ENCODE measurements at places on chromosomes 6 and 20. TPM values are rescaled to one million over a fixed set of nuclear protein-coding genes. Genes with fewer than 3 reads are reported as not detected.

- DNase-seq: no peak
Observed at GRCh38 chr6:138035070-138035469, 72.1 kb downstream of the PERP start.

GRCh38 chr6:108497883-108498282, 62.8 kb upstream of the FOXO3 start:
- no peak for DNase-seq

- DNase-seq: no peak
Observed at GRCh38 chr6:149248693-149249369, 68.7 kb upstream of the TAB2 start.

GRCh38 chr6:137799950-137800568, 67.0 kb upstream of the TNFAIP3 start:
- peak; percentile 40 for DNase-seq

- DNase-seq: no peak
Observed at GRCh38 chr6:120671519-120671918, 662.8 kb downstream of the TBC1D32 start.

DNA sequence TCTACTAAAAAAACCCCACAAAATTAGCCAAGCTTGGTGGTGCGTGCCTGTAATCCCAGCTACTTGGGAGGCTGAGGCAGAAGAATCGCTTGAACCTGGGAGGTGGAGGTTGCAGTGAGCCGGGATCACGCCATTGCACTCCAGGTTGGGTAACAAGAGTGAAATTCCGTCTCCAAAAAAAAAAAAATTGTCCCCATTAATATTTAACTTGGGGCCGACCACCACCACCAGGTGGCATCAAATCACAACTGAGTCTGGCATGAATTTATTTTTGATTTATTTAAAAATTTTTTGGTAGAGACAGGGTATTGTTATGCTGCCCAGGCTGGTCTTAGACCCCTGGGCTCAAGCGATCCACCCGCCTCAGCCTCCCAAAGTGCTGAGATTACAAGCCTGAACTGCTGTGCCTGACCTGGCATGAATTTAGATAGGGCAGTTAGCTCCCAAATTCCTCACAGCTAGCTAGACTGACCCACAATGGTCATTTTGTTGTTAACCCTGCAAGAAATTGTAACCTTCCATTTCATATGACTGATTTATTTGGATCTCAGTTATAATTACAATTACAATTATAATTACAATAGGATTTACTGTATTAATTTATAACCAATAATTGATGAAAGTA, 17.1 kb upstream of the BEND3 start:
- peak; percentile 34 for DNase-seq

DNA sequence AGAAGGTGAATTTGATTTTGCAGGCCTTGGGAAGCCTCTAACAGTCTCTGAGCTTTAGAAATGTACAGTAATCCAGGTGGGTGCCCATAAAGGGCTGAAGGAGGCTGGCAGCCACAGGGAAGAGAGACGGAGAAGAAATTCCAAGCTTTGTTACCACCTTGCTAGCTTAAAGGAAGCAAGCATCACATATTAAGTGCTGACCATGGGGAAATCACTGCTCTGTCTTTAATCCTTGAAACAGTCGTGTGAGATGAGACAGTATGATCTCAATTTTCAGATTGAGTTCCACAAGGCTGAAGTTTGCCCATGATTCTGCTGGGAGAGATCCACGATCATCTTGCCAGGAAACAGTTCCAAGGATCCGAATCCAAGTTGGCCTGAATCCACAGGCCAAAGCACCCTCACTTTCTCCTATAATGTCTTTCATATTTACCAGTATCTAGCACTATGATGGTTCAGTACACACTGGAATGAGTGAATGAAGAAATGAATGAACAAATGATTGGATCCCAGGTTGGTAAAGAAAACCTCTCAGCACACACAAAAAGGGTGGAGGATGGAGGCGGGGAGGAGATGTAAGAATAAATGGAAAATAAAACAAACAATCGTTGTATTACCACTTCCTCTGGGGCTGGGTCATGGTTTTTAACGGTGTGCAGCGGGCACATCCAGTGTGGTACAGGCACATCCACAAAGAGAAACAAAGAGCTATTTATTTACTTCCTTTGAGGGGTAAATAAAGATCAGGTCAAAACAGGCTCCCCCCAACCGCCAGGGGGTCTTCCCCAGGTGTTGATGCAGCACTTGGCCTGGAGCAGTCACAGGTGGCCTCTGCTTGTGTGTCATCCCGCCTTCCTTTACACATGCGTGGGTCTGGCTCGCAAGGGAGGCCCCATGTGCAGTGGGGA, 28.2 kb upstream of the TAF8 start:
- DNase-seq: no peak

GRCh38 chr6:75205776-75206575, at the start of gene COL12A1:
Gene COL12A1, minus strand, starts transcription at chr6:75206053. Its CDS starts 3,261 bp downstream, at chr6:75202792.
- DNase-seq: no peak

- no peak for DNase-seq
Observed at GRCh38 chr6:148800536-148800935, 53.7 kb downstream of the UST start.

DNA sequence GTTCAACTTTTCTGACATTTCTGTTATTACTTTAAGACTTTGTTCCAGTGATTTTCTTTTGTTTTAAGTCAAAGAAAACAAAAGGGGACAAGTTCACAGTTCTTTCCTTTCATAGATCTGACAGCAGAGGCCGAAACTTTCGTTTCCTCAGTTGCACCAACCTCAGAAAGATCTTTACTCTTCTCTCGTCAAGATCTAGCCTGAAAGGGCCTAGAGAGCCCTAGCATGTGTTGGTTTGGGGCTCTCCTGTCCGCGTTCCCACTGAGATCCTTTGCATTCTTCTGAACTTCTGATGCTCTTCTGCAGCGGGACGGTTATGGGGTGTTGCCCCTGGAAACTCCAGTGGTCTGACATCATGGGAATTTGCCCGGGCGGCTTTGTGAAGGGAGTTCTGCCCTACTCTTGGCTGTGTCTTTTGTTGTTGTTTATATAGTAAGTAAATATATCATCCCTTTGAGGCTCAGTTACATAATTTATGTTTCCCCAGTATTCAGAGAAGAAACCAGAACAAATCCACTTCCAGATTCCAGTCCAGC, 129.1 kb downstream of the SASH1 start:
- no peak for DNase-seq

DNA sequence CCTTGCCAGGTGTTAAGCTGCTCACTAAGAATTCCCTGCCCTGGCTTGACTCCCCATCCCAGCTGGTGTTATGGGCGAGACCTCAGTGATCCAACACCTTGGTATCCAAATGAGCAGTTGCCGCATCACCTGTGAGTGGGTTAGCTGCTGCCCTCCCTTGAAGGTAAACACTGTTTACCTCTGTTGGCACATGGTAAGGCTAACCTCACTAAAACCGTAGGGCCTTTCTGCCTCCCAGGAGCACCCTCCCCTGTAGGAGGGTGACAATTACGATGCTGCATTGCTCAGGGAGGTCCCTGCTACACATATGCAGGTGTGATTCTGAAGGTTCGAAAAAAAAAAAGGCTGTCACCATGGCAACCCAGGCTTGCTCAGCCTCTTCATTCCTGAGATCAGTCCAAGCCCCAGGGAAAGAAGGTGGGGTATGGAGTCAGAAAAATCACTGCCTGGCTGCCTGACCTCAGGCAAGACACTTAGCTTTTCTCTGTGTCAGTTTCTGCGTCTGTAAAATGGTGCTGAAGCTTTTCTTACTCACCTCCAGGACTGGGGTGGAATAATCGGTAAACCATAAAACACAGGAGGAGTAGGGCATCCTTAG, 19.5 kb downstream of the PNPLA1 start:
- DNase-seq: no peak

- DNase-seq: no peak
Observed at GRCh38 chr6:43801495-43802181, 31.6 kb downstream of the VEGFA start.

GRCh38 chr6:108247965-108248536, 12.8 kb downstream of the SNX3 start:
- no peak for DNase-seq

- peak; percentile 75 for DNase-seq
Observed at GRCh38 chr6:140537834-140538705, 1163.6 kb upstream of the CITED2 start.

- no peak for DNase-seq
Observed at GRCh38 chr6:84042603-84043002, 9.0 kb downstream of the MRAP2 start.

- DNase-seq: no peak
Observed at GRCh38 chr6:93389192-93389591, 30.2 kb downstream of the EPHA7 start.

- DNase-seq: no peak
Observed at GRCh38 chr6:485655-486170, 94.2 kb downstream of the IRF4 start.

DNA sequence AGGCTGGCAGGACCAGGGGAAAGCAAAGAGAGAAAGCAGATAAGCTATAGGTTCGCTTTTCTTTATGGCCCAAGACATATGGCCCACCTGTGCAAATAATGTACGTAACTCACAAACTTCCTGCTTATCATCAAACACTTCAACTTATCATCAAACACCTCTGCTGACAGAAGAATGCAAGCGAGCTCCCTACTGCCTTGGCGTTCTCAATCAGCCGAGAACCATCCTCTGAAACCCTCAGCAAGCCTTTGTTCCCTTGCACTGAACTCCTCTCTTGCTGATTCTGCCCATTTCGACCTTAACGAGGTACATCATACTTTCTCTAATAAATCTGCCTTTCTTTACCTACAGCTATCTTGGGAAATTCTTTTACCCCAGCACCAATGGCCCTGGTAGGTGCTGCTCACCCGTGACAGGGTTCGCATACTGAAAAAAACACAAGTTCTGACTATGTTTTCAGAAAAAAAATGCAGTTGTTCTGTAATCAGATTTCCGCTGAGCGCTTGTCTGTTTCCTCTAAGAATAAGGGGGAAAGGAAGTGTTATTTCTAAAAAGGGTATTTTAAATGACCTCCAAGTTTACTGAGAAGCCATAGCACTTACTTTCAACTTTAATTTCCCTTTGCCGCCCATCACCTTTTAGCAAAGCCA, 28.3 kb downstream of the SERPINB6 start:
- peak; percentile 89 for DNase-seq

DNA sequence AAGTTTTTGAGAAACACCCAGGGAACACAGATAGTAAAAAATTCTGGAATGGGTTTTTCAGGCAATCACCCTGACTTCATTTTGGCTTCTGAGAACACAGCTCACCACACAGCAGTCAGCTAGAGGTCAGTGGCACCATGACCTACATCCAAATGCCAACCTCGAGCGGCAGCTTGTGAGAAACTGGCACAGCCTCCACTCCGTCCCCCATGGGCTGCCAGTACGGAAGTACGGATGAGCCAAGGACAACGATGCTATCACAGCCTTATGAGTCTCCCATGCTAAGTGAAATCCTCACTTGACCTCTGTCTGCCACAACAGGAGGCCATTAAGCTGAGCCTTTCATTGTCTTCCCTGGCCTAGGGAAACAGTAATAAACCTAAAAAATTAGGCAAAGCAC, 32.0 kb downstream of the KIF16B start:
- DNase-seq: no peak

DNA sequence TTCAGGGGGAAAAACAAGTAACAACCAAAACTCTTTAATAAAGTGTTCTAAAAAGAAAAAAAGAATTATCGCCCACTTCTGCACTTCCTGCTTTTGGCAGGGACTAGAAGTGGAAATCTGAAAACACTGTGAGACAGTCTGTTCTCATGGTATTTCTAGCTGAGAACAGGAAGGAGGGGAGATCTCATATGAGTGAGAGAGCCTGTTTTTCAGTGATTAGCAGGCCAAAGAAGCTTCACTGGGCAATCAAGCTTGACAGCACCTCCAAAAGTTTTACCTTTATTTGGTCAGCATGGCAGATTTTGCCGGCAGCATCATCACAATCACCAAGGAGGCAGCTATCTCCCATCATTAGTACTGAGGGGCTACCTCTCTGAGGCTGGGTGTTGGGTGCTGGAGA, 79.5 kb upstream of the ATXN1 start:
- no peak for DNase-seq

The TCP11 gene
- 0.13 TPM for total RNA-seq

The TRDN gene
- not detected for total RNA-seq

The ZNF343 gene
- 6.5 TPM for total RNA-seq

The BMP2 gene
- total RNA-seq: 13.1 TPM

The MYCT1 gene
- 120 TPM for total RNA-seq

The DDX43 gene
- 1.3 TPM for total RNA-seq

The C20orf96 gene
- total RNA-seq: 1.7 TPM

The SLC22A3 gene
- total RNA-seq: not detected

The ATP9A gene
- total RNA-seq: 75.5 TPM

The PAK5 gene
- under 0.01 TPM for total RNA-seq

The EIF6 gene
- 178 TPM for total RNA-seq

The NUP153 gene
- 20.3 TPM for total RNA-seq

The TPBG gene
- total RNA-seq: 5.9 TPM

The TBXT gene
- not detected for total RNA-seq

The HLA-DQA2 gene
- total RNA-seq: not detected
